Epithelial cell of proximal tubule (primary cell): ENCODE measurements at places on chromosomes 16 and 17.

DNA sequence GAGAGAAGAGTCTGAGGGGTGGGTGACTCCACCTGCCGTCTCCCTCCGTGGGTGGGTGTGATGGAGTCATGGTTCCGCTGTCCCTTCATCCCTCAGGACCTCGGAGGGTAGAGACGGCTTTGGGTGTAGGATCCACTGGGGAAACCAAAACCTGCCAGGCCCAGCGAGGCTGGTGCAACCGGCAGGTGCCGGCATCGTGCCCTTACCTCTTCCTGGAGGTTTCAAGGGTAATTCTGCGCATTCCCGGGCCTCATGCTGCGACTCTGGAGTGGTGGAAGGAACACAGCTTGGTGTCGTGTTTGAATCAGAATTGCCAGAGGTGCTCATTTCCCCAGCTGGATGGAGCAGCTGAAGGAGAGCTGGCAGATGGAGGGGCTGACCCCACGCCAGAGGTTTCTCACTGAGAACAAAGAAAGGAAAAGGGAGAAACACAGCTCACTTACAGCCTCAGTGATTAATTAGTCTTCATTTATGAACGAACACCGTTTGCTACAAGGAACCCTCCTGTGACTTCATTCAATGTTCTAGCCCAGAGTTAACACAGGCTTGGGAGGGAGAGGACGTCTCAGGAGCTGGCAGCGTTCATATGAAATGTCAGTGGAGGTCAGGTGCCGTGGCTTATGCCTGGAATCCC is 16.3 kb upstream of the ATP2A3 start:
- no peak for DNase-seq

DNA sequence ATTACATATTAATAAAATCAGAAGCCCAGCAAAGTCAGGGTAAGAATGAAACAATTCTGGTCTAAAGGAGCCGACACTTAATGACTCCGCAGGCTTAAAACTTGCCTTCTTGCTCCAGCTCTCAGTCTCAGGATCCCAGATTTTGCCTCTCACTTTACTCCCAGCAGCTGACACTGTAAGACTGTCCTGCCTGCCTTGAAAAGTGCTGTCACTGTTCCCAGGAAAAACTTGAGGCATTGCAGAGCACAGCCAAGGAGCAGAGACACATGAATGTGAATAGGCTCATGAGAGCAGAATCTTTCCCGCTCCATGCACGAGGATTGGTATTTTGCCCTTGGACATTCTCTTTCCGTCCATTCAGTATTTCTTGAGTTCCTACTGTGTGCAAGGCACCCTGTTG is 457.6 kb upstream of the ZFHX3 start:
- DNase-seq, result no peak

DNA sequence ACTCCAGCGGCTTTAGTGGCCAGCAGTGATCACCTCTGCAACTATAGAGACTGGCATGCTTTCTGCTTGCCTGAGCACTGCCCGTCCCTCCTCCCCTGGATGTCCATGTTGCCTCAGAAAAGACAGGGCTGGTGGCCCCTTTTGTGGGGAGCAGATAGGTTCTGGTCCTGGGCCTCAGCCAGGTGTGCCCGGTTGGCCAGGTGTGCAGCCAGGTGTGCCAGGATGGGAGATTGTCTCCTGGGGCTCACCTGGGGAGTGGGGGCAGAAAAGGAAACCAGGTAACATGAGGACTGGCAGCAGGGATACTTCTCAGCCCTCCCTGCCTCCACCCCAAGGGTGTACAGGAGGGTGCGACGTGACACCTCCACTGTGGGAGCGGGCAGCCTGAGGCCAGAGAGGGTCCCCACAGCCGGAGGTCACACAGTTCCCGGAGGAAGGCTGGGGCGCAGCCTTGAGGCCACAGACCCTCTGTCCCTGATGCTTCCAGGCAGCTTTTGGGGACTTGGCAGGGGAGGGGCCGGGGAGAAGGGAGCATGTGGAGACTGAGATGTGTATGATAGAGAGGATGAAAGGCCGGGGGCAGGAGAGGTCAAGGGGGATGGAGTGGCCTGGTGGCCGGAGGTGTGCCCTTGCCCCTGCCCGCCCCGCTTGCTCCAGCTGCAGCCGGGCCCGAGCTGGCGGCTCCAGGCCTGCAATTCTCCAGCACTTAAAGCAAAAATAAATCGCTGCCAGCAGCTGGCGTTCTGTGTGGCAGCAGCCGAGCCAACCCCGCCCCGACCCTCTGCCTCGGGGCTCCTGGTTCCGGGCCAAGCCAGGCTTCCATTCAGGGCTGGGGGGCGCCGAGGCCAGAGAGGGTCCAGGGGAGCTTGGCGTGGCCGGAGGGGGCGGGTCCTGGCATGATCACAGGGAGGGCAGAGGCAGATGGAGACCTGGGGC is 6.7 kb downstream of the KCNJ12 start:
- DNase-seq, result no peak

DNA sequence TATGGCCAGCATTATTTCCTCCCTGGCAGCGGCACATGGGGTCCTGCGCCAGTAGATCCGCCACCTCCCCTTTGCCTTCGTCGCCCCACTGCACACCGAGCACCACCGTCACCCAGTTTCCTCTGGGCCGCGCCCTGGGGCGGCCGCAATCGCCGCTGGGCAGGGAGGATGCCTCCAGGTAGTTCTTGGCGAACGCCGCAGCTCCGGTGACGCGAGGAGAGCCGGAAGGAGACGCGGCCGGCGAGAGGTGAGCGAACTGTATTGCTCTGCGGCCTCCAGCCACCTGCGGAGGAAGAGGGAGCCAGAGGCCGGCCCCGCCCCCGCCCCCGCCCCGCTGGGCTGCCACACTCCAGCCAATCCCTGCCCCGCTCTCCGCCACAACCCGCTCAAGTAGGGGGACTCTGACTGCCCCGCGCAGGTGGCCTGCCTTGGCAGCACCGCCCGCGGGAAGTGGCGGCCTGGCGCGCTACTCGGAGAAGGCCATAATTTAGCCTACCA is 11.8 kb upstream of the SLFN13 start:
- no peak for DNase-seq

- no peak for DNase-seq
Measured at GRCh38 chr16:80526418-80527061, 14.3 kb upstream of the DYNLRB2 start.

DNA sequence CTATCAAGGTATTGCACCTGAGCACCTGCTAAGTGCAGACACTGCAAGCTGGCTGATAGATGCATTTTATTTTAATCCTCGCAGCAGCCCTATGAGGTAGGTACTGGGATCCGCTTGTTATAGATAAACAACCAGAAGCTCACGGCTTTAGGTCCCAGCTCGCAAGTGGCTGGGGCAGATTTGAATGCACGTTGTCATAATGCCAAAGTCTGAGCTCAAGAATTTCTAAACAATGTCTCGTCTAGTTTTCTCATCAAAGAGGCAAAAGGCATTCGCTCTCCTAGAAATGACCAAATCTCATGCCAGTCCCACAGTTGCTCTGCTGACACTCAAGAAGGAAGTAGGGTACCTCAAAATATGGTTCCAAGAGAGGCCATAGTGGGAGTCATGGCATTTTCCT is 20.5 kb downstream of the SOX9 start:
- DNase-seq, result no peak

- DNase-seq, result peak; percentile 16
Measured at GRCh38 chr17:51298508-51299371, 38.4 kb downstream of the UTP18 start.

- no peak for DNase-seq
Measured at GRCh38 chr17:10743316-10744009, 13.6 kb upstream of the TMEM220 start.

DNA sequence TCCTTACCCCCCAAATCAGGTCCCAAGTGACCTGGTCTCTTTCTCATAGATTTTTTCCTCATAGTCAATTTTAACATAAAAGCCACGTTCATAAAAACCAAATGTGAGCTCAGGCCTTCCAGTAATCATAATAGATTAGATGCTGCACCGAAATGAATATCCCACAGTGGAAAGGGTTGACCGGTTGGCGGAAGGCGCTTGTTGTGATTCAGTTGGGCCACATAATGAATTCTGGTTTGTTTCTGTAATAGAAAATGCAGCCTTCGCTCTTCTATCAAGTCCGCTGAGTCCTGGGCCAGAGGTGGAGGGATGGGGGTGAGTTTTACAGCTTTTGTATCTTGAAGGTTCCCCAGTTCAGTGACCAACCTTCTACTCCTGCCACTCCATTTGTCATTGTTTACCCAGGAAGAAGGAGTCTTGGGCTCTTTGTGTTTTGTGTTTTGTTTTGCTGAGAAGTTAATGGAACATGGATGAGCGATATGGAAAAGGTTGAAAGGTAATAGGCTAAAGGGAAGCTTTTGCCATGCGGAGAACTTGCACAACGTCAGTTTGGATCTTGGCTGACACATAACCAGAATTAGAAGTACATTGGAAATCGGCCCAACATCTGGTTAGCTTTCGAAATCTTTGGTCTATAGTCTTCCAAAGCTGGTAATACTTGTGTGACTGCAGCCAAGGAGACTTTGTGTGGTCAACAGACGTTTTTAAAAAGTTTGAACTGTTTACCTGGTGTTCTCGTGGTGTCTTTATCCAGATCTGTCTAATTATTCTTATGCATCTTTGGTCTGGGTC is 89.5 kb downstream of the CLEC16A start:
- DNase-seq, result no peak

- no peak for DNase-seq
Measured at GRCh38 chr16:57695680-57696069, 1.1 kb downstream of the DRC7 start.

GRCh38 chr16:9256196-9256595 is 164.8 kb downstream of the HAPSTR1 start:
- DNase-seq, result no peak

GRCh38 chr17:73588301-73588846 is 55.9 kb downstream of the SDK2 start:
- DNase-seq, result no peak

GRCh38 chr17:42660692-42661345 is 1.7 kb downstream of the TUBG2 start:
- DNase-seq, result no peak

GRCh38 chr17:6380915-6381438 is 53.9 kb downstream of the AIPL1 start:
- DNase-seq, result no peak

GRCh38 chr17:42274812-42275526 is 1.2 kb downstream of the STAT5B start:
- no peak for DNase-seq

DNA sequence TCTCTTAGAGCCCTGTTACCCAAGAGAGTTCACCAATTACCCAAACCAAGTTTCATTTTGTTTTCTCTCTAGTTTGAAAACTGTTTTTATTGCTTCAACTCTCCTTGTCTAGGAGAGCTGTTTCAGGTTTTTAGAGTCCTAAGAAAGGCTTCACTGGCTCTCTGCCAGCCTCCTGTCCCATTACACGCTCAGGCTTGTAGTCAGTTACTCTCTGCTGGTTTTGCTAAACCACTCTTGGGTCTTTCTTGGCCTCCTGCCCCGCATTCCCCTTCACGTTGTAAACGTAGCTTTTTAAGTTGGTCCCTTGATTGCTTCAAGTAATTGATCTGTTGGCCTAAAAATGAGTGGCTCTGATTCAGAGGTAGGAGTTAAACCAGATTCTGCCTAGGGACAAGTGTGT is 529.1 kb downstream of the MAF start:
- no peak for DNase-seq
